ENCODE measurements at places on chromosomes 7 and 10.

- DNase-seq = no peak
Measured at GRCh38 chr7:38177621-38178003, 433 bp upstream of the STARD3NL start.

DNA sequence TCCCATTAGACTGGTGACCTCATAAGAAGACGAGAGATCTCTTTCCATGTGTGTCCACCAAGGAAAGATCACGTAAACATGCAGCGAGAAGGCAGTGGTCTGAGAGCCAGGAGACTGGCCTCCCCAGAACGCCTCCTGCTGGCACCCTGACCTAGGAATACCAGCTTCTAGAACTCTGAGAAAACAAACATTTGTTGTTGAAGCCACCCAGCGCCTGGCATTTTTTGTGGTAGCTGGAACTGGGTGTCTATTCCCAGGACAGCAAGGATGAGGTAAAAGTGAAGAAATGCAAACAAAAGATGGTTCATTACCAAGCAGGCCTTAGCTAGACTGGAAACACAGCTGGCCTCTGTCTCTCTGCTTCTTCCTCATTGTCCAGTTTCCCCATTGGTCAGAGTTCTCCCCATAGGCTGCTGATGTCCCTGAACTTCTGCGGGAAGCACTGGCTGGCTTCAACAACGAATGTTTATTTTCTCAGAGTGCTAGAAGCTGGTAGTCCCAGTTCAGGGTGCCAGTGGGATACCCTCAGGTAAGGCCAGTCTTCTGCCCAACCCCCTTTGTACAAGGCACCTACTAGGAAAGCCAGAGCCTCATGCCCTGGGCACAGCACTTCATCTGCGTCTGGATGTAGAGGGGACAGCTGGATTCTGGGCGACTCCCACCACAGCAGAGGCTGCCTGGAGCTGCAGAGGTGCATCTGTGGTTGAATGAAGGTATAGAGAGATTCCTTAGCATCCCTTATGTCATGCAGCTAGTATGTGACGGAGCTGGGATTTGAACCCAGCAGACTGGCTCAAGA lies 304.9 kb downstream of the TCERG1L start:
- no peak for DNase-seq

DNA sequence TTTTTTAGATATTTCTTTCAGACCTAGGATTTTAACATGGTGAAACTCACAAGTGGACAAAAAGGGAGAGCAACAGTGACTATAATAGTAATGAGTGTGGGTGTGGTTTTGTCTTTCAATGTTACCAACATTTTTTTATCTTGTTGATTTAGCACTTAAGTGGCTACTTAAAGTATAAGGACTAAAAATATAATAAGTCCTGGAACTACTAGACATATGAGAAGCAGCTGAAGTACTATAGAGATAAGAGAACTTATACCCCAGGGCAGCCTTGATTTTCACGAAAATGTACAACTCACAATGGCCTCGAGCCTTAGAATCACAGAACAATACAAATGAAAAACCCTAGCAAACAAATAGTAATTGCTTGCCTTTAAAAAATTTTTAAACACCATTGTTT lies 1151.8 kb downstream of the TYW1 start:
- no peak for DNase-seq

GRCh38 chr10:131514454-131514853 lies 202.9 kb upstream of the TCERG1L start:
- DNase-seq = no peak

GRCh38 chr7:84638339-84638697 lies 443.7 kb upstream of the SEMA3A start:
- no peak for DNase-seq

Measured in activated naive CD4-positive, alpha-beta T cell treated with anti-CD3 and anti-CD28 coated beads, Interleukin-2, amount 10 ng/mL, durations not matched to agents 7 days and 5 days (primary cell).